ENCODE measurements at places on chromosomes 11 and 22.

- peak; percentile 37 for DNase-seq
Observed at GRCh38 chr22:26648011-26648497, 9.3 kb upstream of the MIAT start.

GRCh38 chr11:108804511-108804910 is 139.6 kb downstream of the DDX10 start:
- no peak for DNase-seq

DNA sequence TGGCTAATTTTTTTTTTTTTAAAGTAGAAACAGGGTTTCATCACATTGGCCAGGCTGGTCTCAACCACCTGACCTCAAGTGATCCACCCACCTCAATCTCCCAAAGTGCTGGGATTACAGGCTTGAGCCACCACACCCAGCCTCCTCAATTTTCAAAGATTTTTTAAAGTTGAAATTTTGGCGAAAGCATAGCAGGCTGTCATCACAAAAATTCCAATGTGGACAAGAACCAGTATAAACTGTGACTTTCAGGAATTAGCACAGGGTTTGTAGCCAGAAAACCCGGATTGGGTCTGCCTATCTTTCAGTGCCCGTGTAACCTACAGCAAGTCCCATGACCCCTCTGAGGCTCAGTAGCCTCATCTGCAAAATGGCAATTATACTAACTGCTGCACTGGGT is 80.2 kb downstream of the SGSM3 start:
- no peak for DNase-seq

GRCh38 chr11:87236368-87236767 is 198.6 kb downstream of the TMEM135 start:
- no peak for DNase-seq

- DNase-seq = no peak
Observed at GRCh38 chr11:73306977-73307322, 1.1 kb upstream of the ARHGEF17 start.

- DNase-seq = no peak
Observed at GRCh38 chr22:26308467-26308866, 120.6 kb upstream of the ASPHD2 start.

GRCh38 chr22:23782703-23783102 is 4.1 kb upstream of the SMARCB1 start:
- DNase-seq = no peak

DNA sequence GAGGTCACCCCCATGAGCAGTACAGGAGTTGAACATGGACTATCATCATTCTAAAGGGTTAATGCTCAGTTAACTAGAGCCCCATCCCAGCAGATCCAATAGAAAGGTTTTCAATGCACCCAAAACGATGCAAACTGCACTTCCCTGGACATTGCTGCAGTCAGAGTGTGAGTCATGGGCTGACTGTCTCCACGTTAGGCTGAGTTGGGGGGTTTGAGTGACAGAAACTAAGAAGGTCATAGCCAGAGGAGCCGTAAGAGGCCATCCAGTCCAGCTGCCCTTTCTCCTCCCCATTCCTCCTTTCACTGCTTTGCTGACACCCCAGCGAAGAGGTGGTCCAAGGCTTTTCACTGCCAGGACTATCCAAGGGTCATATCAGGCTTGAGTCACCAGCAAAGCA is 10.5 kb upstream of the OR2AT4 start:
- peak; percentile 38 for DNase-seq

DNA sequence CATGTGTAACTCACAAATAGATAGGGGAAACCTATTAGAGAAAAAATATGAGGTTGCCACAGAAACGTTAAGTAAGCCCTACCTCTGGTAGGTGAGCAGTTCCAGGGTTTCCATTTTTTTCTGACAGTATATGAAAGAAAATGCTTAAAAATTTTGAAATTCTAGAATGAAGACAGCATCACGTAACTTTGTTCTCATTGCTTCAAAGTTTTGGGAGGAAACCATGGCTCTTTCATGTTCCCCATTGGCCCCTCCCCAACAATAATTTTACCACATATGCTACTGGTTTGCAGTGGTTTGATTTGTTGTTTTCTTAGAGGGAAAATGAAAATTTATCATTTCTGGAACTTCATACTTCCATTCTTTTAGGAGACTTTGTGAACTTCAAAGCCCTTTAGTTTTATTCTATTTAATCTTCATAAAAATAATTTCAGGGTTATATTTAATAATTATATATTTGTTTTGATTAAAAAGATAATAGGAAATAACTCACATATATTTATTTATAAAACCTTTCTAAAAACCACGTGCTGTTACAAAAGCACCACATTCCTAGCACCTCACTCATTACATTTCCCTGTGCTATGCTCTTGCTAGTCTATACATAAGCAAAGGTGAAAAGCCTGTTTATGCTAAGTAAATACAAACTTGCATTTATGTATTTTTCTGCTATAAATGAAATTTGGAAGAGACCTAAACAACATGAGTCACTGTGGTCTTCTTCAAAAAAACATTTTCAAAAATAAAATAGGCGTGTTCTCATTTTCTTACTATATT is 113.4 kb downstream of the CASP12 start:
- DNase-seq = no peak

- no peak for DNase-seq
Observed at GRCh38 chr11:122322329-122322728, 206.3 kb upstream of the BLID start.

- peak; percentile 32 for DNase-seq
Observed at GRCh38 chr11:128687321-128687720, 6.6 kb upstream of the FLI1 start.

- DNase-seq = no peak
Observed at GRCh38 chr11:122780296-122780949, 57.9 kb upstream of the CRTAM start.

DNA sequence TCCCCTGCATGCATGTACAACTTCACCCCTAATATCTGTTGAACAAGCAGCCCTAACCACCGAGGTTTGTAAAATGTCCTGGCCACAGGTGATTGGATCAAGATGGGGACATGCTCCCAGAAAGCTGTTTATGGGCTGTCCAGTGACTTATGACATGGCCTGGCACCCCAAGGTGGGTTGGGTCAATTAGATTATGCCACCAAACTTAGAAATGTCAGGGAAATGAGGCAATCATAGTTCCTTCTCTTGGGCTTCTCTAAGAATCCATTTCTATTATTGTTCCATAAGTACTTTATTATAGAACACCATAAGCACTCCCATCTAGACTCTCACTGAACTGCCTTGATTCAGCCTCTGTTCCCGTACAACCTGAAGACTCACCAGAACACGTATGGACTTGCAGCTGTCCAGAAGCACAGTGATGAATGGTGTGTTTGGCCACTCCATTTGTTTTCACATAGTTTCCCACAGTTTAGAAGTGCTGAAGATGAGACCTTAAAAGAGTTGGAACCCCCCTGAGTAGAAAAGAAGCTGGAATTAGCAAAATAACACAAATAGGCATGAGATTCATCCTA is 45.5 kb upstream of the OLFML1 start:
- no peak for DNase-seq

- DNase-seq = peak; percentile 76
Observed at GRCh38 chr11:75639762-75640181, 29.1 kb downstream of the MAP6 start.

GRCh38 chr11:57974848-57975601 is 48.7 kb upstream of the OR9Q1 start:
- DNase-seq = peak; percentile 2

DNA sequence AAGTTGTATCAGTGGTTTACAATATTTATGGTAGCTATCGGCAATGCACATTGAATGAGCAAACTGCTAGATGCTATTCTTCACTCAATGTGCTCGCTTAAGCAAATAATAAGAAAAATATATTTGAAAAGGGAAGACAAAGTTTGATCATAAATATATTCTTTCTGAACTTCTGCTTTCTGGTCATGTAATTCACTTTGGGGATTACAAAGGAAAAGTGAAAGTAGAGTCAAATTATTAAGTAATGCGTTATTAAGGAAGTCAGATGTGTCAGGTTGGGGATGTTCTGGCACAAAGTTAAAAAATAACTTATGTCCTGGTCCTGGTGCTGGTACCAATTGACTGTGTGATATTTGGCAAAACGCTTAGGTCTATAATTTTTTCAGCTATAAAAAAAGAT is 98.0 kb upstream of the TRIM77 start:
- DNase-seq = no peak

- no peak for DNase-seq
Observed at GRCh38 chr11:46250745-46251052, 26.8 kb upstream of the CREB3L1 start.

- no peak for DNase-seq
Observed at GRCh38 chr22:36902143-36902926, 11.1 kb upstream of the CSF2RB start.

- peak; percentile 86 for DNase-seq
Observed at GRCh38 chr22:45905924-45906865, 70.8 kb downstream of the WNT7B start.

DNA sequence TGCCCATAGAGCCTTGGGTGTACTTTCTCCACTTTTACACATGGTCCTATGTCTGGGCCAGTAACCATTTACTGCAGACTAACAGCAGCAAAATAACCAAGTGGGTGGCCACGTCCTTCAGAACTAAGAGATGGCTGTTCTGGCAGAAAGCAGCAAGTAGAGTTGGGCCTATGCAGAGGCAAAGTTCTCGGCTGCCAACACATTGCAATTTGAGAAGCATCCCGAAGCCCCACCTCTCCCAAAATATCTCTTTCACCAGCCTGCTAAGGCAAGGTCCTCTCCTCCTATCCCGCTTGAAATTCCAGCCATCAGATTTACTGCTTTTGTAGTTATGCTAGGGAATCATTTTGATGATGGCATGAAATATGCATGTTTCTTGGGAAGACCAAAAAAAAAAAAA is 118.5 kb upstream of the APOA1 start:
- no peak for DNase-seq

DNA sequence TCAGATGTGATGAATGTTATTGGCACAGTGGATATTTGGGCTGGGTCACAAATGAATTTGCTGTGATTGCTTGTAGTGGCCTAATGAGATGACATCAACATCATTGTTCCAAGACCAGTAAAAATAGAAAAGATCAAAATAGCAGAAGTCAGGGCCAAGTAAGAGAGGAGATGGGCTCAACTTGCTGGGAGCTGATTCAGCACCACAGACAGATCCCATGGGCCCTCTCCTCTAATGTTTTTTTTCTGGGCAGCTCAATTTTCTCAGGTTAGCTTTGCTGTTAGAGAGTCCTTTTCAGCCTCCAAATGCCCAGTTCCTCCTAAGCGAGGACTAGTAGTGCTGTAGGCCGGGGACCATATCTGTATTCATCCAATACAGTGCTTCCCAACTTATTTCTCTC is 86.0 kb upstream of the IZUMO1R start:
- DNase-seq = no peak

- no peak for DNase-seq
Observed at GRCh38 chr22:40118979-40119378, 58.7 kb upstream of the TNRC6B start.

- no peak for DNase-seq
Observed at GRCh38 chr11:15940462-15941205, 415.7 kb downstream of the SOX6 start.

DNA sequence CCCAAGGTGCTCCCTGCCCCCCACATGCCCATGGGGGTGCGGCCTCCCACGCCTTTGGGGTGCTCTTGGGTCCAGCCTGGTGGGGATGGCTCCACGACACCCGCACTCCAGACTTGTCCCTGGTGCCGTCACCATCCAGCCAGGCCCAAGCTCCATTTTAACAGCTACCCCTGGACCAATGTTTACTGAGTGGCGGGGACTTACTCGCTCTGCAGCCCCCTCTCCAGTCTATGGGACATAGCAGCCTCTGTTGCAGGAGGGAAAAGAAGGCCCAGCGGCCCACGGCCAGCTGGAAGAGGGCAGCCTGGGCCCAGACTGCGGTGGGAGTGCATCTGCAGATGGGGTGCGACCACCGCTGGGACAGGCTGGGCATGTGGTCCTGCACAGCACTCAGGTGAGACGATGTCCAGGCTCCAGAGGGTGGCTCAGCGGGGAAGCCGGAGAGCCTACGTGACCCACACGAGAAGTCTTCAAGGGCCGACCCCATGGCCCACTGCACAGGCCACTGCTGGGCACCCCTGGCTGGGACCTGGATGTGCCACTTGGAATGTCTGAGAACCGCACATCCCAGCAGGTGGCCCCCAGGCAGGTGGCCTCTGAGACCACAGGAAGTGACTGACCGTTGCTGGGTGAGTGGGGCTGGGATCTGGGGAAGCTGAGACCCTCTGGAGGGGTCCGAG is 18.1 kb downstream of the IL17REL start:
- DNase-seq = no peak

DNA sequence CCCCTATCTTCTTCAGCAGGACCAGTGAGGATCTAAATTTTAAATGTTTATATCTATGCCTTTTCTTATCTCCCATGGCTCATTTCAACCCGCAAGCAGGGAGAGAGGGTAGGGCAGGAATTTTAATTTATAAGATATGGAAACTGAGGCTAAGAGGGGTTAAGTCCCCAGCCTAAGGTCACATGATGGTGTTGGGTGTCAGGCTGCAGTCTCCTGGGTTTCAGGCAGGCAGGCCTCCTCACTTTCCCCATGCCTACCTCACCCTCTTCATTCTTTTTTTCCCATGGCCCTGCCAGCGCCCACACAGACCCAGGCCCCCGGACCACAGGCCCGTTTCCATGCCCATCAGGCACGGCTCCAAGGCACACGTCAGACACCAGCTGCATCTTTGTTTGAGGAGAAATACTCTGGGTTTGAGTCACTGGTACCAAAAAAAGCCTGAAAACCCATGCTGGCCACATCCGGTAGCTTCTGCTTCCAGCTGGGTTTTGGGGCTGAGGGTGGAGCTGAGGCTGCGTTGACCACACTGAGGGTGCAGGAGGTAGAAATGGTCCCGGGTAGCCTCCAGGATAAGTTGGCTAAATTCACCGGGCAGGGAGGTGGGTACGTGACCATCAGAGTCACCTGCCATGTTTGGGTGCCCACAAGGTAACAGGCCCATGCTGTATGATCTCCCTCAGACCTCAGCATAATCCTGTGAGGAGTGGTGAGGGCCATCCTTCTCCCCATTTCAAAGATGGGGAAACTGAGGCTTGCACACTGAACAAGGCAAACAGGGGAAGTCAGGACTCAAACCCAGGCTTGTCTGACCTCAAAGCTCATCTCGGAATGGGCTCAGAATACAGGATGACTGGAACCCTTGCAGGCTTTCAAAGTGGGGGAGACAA is 7.5 kb downstream of the CRYBB1 start:
- DNase-seq = peak; percentile 97

- DNase-seq = no peak
Observed at GRCh38 chr11:92475819-92476218, 251.2 kb downstream of the FAT3 start.

GRCh38 chr11:71307811-71308645 is 55.7 kb upstream of the SHANK2 start:
- no peak for DNase-seq

Measured in RPMI7951 (cell line).